Dermis blood vessel endothelial cell (primary cell): ENCODE measurements at places on chromosomes 1 and 21.

- no peak for DNase-seq
Observed at GRCh38 chr1:173020138-173020750, 30.5 kb downstream of the TNFSF18 start.

DNA sequence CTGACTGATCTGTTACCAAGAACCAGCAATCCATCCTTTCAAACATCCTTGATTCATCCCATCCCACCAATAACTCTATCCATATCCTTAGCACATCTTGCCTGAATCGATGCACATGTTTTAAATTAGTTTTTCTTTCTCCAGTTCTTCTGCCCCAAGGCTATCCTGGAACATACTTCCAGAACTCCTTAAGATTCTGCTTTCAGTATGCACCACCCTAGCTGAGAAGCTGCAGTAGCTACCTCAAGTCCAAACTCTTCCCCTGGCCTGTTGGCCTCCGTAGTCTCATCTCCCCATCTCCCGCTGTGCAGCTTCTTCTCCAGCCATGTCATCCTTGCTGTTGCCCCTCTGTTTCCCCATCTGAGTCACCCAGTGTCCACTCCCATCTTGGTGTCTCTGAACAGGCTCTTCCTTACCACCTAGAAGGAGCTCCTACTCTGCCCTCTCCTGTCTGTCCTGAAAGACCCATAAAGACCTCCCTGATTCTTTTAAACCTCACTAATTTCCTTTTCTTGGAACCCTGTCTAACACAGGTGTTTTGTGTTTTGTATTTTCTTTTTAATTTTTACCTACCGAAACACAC is 108.0 kb downstream of the SGIP1 start:
- no peak for DNase-seq

DNA sequence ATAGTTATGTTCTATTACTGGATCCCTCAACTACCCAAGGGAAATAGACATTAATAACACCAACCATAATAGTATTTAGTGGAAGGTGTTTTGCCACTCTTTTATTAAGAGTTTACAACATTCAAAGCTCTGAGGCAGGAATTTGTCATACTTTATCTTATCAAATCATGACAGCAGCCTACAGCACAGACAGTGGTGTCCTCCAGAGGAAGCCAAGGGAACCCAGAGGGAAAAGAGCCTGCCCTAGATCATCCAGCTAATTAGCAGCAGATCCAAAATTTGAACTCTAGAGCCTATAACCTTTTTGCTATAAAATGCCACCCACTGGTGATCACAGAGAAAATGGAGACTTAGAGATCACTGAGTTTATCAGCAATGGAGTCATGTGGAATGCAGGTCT is 18.2 kb downstream of the VAV3 start:
- no peak for DNase-seq

DNA sequence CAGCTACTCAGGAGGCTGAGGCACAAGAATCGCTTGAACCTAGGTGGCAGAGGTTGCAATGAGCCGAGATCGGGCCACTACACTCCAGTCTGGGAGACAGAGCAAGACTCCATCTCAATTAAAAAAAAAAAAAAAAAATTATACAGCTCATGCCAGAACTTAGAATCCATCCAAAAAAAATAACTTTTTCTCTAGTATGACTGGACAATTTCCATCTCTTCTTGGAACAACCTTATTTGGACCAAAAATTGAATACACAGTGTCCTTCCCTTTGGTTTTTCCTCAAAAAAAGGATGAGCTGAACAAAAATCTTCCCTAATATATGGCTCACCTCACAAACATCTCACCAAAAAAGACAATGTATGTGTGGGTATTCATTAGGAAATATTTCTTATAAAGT is 73.7 kb downstream of the TOR3A start:
- no peak for DNase-seq
